ENCODE measurements at places on chromosomes 4 and X.

DNA sequence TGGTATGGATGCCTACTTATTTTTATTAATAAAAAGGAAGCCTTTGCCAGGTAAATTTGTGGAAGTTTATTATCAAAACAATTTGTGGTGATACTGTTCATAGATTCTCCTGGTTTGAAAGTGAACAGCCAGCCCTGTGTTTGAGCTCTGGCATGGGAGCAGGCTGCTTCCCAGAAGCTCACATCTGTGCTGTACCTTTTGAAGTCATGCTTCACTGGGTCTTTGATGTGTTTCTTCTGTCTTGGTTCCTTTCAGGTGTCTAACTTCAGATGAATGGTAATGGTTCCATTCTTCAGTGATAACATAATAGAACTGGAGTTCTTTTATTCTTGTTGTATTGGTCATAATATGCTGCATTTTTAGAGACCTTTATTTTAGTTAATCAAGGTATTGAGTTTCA is 85.5 kb downstream of the BMPR1B start:
- no peak for DNase-seq

GRCh38 chrX:48752498-48752897 is 9.0 kb upstream of the GLOD5 start:
- no peak for DNase-seq

GRCh38 chr4:158810487-158811215 is 41.8 kb downstream of the FNIP2 start:
- peak; percentile 86 for DNase-seq

DNA sequence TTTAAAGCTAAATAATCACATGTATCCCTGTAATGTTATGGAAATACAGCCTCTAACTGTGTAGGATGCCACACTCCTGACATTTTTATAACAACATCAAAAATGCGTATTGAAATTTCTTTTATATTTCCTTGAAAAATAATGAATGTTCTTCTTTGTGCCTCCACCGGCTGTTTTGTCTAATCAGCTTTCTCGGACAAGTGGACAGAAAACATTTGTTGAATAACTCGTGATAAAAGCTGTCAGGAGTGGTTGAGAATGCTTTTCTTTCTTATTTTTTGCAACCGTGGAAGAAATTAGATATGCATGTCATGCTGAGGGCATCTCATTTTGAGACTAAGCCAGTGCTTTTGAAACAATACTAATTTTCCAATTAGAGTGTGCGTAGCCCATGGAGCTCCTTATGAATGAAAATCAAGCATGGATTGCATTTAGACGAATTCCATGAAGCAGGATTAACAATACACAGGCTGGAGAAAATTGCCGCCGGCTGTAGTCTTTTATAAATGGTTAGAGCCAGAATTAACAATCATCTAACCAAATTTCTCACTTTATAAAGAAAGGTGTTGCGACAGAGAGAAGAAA is 614.5 kb upstream of the LCORL start:
- DNase-seq: no peak

DNA sequence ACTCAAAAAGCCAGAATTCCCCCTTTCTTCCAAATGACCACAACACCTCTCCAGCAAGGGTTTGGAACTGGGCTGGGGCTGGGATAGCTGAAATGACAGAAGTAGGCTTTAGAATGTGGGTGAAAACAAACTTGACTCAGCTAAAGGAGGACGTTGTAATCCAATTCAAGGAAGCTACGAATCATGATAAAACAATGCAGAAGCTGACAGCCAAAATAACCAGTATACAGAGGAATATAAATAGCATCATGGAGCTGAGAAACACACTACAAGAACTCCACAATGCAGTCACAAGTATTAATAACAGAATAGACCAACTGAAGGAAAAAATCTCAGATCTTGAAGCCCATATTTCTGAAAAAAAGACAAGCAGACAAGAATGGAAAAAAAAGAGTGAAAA is 95.8 kb upstream of the TET2 start:
- DNase-seq: no peak

DNA sequence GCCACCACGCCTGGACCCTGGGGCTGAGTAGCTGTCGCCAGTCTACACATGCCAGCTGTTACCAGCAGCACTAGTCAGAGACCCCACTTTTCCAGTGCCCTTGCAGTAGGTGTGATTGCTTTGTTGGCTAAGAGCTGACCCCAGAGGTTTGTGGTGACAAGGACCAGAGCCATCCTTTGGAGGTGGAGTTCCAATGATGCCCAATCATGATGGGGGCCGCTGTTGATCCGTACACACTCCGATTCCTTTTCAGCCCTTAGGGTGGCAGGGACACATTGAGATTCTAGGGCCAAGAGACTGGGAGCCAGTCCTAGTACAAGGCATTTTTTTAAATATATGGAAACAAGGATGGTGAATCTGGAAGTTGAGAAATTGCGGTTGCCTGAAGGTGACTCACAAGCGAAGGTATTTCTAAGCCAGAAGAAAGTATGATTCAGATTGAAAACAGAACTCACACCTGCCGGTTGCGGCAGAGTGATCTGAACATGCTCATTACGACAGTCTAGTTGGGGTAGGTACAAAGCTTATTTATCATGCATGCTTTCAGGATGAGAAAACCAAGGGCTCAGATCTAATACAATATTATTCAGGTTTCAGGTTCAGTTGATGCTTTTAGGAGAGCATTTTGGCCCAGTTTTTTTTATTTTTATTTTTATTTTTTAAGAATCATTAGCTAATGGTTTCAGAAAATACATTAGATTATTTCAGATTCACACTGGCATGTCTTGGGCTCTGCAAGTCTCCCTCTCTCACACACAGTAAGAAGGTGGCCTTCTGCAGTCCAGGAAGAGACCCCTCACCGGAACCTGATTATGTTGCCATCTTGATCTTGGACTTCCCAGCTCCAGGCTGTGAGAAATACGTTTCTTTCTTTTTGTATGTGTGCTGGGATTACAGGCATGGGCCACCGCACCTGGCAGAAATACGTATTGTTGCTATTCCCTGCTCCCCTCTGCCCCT is 43.4 kb downstream of the SHROOM2 start:
- peak; percentile 81 for DNase-seq

GRCh38 chr4:150297861-150298474 is 219.7 kb downstream of the DCLK2 start:
- DNase-seq: peak; percentile 6

GRCh38 chr4:46992338-46992737 is 1.0 kb downstream of the GABRA4 start:
- DNase-seq: no peak

DNA sequence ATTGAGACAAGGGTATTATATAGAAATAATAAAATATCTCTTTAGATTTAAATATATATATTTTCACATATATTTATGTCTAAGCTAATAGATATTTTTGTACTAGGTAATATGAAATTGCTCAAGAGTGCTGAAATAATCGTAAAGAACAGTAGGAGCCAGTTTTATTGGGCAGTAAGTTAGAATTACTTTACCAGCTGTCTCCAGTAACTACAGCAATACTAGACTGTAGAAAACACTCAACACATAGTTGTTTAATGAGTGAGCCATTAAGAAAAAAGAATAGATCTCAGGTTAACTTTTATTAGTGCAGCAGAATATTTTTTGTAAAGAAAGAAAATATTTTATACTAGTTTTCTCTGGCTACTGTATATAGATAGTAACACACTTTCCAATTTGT is 715.2 kb downstream of the TRIML1 start:
- DNase-seq: no peak

DNA sequence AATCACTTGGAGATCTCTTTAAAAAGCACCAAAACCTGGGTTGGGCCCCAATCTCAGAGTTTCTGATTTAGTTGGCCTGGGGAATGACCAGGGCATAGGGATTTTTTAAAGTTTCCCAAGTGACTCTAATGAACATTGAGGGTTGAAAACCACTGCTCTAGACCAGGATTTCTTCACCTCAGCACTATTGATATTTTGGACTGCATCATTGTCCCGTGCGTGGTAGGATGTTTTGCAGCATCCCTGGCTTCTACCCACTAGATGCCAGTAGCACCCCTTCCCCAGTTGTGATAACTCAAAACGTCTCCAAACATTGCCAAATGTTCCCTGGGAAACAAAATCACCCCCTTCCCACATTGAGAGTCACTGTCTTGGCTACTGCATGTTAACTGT is 61.8 kb downstream of the ATXN3L start:
- no peak for DNase-seq

GRCh38 chrX:53288189-53288588 is 6.8 kb upstream of the IQSEC2 start:
- DNase-seq: no peak

DNA sequence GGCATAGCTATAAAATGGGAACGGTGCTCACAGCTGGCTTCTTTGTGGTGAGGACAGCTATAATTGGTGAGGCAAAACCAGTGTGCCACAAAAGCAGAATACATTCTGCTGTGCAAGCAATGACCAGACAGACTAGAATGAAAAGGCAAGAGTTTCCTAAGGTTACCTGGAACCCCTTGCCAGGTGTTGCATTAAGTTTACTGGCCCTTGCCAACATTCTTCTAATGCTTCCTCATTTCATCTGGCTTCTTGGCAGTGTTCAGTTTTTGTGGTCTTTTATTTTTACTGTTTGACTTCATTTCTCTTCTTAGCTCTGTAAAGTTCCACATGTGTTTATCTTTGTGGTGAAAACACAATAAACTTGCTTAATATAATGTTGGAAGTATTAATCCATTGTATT is 131.4 kb downstream of the PTTG2 start:
- no peak for DNase-seq

DNA sequence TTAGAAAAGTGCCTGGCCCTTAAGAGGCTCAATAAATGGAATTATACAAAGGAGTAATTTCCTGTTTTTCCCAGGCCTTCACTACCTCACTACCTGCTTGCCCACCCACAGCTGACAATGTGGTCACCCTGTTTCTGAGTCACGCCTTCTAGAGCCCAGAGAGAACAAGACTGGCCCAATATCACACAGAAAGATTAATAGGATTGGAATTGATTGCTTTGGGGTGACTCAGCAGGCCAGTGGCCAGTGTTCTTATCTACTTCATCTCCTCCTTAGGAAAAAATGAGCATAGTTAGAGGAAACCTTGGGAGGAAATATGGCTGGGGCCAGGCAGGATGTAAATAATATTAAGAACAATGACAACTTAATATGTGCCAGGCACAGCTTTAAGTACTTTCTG is 4.5 kb upstream of the FGF16 start:
- peak; percentile 89 for DNase-seq

Measured in RCC 7860 (cell line).